ENCODE measurements at places on chromosomes 1 and 21.

DNA sequence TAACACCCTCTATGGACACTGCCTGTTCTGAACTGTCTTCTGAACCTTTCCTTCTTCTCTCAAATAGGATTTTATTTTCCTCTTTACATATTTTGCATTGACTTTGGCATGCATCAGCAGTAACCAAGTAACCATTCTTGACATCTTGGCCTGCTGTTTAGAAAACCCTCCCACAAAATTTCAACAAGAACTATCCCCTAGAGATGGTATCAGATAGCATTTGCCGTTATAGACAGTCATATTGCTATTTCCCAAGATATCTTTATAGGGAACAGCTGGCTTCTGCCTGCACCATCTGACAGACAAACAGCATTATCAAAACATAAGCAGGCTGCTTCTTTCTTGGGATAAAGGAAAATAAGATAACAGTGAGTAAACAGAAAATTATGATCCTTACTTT lies 54.7 kb downstream of the LHX8 start:
- no peak for DNase-seq

GRCh38 chr1:211876851-211877590 lies 46.5 kb upstream of the LPGAT1 start:
- peak; percentile 15 for DNase-seq

GRCh38 chr1:35932158-35932636 lies 1.3 kb downstream of the AGO3 start:
- peak; percentile 11 for DNase-seq

DNA sequence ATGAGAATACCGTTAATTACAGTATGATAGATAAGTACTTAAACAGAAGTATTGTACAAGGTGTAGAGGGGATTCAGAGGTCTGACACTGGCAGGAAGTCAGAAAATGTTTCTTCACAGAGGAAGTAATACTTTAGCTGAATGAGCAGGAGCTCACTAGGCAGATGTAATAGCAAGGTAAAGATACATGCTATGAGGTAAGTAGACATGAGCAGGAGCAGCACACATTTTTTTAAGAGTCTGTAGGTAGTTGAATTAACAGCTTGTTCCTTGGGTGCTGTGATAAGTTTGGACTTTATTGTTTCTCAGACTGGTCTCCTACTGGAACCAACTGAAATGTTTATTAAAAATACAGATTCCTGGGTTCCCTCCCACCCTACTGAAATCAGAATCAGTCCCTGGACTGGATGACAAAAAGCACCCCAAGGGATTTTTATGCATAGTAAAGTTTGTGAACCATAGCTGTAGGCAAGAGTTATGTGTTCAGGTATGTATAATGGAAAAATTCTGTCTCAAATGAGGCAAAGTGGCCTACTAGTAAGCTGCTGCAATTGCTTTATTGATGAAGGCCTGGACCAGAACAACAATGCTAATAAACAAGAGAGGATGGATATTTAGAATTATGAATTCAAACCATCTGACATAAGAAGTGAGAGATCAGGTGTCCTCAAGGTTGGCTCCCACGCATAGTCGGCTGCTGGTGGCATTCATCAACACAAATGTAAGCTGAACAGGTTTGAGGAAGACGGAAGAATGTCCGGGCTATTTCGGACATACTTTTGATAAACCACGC lies 902 bp downstream of the AP4B1 start:
- peak; percentile 24 for DNase-seq

GRCh38 chr1:167659450-167659849 lies 29.4 kb downstream of the RCSD1 start:
- no peak for DNase-seq

GRCh38 chr1:92583821-92584760 lies 97.4 kb upstream of the GFI1 start:
- DNase-seq, result peak; percentile 70

GRCh38 chr1:103273106-103273505 lies 164.8 kb upstream of the COL11A1 start:
- no peak for DNase-seq

DNA sequence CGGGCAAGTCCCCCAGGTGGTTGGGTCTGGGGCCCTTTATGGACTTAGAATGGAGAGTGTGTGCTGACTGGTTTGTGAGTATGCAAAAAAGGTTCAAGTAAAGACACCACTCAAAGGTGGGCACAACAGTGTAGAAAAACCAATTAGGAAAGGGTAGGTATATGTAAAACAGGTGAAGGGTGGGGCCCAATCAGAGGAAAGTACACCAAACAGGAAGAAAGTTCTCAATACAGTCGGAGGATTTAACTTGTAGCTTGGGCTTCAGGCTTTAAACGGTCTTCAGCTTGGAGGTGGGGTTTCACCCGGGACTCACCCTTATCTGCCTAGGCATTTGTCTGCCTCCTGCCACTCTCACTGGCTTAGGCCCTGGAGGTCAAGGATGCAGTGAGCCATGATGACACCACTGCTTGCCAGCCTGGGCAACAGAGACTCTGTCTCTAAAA lies 6.8 kb upstream of the PUM1 start:
- DNase-seq, result no peak

GRCh38 chr1:206687915-206688442 lies 3.3 kb downstream of the MAPKAPK2 start:
- DNase-seq, result peak; percentile 49

DNA sequence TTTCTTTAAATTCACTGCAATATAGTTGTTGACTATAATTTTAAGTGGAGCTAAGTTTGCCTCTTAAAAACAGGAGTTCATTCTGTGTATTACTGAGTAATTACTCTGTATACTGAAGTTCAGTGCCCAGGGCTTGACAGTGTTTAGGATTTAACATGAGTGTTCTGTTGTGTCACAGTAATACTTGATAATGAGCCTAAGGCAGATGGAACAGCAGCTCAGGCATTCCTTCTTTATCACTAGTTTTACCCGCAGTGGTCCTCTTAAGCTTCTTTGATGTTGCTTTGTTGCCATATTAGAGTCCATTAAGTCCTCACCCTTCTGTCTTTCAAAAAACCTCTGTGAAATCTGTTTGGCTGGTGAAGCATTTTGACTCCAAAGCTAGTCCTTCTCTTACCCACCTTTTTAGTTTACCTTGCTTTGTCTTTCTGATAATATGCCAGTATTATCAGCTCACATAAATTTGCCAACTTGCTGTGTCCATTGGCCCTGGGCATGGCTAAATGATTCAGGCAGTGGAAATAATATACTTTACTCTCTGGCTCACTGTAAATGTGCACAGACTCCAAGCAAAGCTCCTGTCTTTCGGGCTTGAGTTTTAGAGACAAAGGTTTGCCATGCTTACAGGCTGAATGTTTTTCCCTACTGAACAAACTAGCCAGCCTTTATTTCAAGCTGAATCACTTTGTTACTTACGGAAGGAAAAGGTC lies 17.7 kb downstream of the HIPK1 start:
- no peak for DNase-seq

DNA sequence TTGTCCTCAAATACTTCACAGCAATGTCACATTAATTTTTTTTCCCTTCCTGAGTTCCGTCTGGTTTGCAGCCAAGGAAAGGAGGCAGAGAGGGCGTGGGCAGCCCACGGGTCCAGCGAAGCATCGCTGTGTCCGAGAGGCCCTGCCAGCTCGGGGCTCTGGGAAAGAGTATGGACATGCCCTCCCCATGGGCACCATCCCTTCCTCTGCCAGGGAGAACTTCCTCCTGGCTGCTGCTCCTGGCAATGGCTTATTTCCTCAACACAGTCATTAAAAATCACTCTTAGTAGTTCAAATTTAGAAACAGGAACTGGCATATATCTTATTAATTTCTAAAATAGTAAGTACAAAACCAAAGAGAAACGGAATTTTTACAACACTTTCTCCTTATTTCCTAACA lies 115.4 kb downstream of the RIPK4 start:
- DNase-seq, result no peak

- no peak for DNase-seq
Measured at GRCh38 chr1:111725192-111725591, 14.0 kb downstream of the INKA2 start.

DNA sequence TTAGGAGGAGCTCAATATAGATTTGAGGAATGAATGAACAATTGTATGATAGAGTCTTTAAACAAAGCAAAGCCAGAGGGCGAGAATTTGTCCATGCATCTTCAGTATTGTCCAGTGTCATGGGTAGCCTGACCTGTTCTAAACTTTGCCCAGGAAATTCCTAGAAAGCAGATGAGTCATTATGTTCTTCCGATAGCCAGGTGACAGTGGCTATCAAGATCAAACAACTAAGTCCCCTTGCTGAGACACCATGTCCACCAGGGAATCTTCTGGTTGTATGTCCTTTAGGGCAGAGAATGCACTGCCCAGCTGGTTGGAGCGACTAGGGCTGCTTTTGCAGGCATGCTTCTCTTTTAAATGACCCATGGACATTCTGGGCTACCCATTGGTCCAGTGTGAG lies 1.8 kb upstream of the SLC26A9 start:
- DNase-seq, result no peak

DNA sequence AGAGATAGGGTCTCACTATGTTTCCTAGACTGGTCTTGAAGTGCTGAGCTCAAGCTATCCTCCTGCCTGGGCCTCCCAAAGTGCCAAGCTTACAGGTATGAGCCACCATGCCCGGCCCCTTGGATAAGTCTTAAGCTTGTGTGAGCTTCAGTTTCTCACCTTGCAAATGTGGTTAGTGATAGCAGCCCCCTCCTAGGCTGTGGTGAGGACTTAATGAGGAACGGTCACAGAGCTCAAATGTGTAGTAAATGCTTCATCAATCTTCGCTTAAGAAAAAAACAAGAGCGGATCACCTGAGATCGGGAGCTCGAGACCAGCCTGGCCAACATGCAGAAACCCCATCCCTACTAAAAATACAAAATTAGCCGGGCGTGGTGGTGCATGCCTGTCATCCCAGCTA lies 3.0 kb downstream of the CNR2 start:
- no peak for DNase-seq
